GM18507 (cell line): ENCODE measurements at places on chromosomes 7 and 10.

- DNase-seq = no peak
These were observed 35.8 kb downstream of the GBX1 start for GRCh38 chr7:151131592-151132293.

DNA sequence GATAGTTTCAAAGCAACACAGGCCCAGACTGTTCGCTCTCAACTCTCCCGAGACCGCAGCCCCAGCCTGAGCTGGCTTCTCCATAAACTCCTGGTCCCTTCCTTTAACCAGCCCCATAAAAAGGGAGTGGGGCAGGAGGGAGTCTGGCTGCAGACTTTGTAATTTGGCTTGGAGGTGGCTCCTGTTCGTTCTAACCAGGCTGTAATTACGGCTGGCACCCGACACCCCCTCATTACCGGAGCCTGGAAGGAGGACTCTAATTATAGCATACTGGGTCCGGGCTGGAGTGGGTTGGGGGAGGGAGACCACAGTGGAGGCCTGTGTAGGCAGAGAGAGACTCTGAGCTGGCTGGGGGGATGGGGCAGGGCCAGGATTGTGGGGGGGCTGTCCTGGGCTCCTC lies 49.7 kb downstream of the UNC5B start:
- no peak for DNase-seq

DNA sequence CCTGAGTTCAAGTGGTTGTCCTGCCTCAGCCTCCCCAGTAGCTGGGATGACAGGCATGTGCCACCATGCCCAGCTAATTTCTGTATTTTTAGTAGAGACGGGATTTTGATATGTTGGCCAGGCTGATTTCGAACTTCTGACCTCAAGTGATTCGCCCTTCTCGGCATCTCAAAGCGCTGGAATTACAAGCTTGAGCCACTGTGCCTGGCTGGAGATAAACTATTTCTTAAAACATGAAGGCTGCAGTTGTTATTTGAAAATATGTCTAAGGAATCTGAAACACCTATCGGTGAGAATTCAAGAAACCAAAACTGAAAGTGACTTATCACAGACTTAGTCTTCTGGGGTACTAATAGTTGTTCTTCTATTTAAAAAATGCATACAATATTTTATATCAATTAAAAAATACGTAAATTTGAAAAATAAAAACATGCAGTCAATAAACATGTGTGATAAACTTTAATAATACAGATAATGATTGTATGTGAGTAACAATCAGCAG lies 176.9 kb upstream of the PRSS58 start:
- DNase-seq = no peak

DNA sequence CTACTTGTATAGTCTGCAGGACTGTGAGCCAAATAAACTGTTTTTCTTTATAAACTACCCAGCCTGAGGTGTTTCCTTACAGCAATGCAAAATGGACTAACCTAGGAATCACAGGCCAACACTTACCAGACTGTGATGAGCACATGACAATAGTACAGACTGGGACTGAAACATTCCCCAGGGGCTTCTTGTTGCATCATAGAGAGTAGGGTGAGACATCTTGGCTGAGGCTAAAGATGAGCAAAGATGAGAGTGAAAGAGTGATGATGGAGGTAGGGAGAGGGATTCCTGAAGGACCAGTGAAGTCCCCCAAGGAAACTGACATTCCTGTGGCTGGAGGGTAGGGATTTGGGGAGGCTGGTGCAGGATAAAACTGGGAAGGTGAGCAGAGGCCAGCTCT lies 194.4 kb downstream of the TPST1 start:
- no peak for DNase-seq

DNA sequence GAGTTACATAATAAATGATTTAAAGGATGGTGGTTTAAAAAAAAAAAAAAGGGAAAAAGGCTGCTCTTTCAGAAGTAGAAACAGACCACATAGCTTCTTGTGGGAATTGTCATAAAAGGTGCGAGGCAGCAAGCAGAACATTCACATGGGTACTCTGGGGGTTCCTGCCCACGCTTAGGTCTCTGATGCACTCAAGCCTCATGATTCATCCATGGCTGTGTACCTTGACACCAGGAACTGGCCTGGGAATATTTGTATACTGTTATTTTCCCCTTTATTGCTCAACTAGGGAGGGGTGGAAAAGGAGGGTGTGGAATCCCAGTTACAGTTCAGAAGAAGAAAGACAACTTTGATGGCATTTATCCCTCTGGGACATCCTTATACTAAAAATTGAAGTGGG lies 4.0 kb downstream of the PON2 start:
- DNase-seq = no peak

GRCh38 chr7:135723411-135723810 lies 4.6 kb downstream of the SLC13A4 start:
- no peak for DNase-seq

DNA sequence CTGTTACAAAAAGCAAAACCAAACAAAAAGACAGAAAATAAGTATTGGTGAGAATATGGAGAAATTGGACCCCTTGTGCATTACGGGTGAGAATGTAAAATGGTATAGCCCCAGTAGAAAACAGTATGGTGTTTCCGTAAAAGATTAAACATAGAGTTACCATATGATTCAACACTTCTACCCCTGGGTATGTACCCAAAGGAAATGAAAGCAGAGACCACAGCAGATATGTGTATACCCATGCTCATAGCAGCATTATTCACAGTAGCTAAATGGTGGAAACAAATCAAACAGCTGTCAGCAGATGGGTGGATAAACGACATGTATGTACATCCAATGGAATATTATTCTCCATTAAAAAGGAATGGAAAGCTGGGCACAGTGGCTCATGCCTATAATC lies 42.4 kb downstream of the STARD3NL start:
- no peak for DNase-seq

DNA sequence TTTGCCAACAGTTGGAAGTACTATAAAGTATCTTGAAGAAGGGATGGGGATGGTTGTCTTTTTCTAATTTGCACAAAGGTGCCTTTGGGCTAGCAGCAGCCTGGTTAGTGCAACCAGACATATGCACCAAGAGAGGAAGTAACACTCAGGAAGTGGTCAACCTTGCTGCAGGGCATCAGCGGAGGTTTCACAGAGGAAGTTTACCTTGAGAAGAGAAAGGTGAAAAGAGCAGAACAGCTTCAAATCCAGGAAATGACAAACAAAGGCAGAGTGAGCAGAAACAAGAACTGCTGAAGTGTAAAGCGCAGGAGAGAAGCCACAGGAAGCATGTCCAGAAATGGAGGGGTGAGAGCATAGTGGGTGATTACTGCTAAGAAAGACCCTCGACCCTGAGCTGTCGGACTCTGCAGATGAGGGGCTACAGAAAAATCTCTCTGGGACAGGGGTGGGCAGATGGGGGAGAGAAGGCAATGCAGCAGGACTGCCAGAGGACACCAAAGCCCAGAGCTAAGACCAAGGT lies 66.9 kb downstream of the STK17A start:
- DNase-seq = peak; percentile 49

GRCh38 chr10:131227163-131227740 lies 84.3 kb downstream of the TCERG1L start:
- DNase-seq = no peak

DNA sequence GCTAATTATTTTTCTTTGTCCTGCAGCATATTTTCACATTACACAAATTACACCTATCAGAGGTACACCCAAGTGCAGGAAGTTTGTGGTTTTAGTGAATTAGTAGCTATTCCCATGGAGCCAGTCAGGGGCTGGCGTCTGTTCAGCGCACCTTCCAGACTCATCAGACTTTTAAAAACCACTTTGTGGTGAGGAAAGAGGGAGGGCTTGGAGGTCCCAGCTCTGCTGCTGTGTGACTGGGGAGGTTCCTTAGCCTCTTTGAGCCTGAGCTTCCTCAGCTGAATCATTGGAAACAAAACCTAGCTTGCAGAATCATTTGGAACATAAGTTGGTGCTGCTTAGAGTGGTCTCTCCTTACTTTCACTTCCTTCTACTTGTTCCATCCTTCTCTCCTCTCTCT lies 175.4 kb downstream of the SORCS3 start:
- DNase-seq = no peak

DNA sequence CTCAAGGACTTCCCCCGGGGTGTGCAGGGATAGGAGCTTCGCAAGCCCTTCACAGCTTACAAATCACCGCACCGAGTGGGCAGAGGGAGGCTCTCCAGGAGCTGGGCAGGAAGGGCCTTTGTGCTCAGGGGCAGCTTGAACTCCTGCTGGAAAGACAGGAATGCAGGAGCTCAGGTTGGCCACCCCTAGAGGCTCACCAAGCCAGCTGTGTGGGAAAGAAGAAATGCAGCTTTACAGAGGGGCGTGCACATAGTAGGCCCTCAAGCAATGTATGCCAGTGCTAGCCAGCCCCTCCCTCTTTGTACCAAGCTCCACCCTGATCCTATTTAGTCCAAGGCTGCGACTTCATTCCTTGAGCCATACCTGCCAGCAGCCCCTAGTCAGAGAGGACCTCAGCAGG lies 26.1 kb downstream of the STRA8 start:
- DNase-seq = no peak

GRCh38 chr10:118952493-118953295 lies 76.8 kb upstream of the NANOS1 start:
- DNase-seq = no peak

GRCh38 chr7:25026156-25026555 lies 46.2 kb upstream of the OSBPL3 start:
- no peak for DNase-seq
